ENCODE measurements at places on chromosomes 3 and 15. TPM values are rescaled to one million over a fixed set of nuclear protein-coding genes. Genes with fewer than 3 reads are reported as not detected.

The FSD2 gene
- total RNA-seq: not detected

The SLC12A1 gene
- total RNA-seq: not detected

The ILDR1 gene
- not detected for total RNA-seq

The IMPG2 gene
- 0.99 TPM for total RNA-seq

The B2M gene
- 1,882 TPM for total RNA-seq

The NAA80 gene
- total RNA-seq: 3.6 TPM

The FSIP1 gene
- total RNA-seq: 0.44 TPM

The AEN gene
- total RNA-seq: 37.5 TPM

The TF gene
- total RNA-seq: not detected

The SH2D7 gene
- total RNA-seq: not detected

The IL5RA gene
- total RNA-seq: not detected

The OR5K2 gene
- not detected for total RNA-seq

The PIERCE2 gene
- total RNA-seq: 0.87 TPM

The MYEF2 gene
- total RNA-seq: 5.9 TPM

The NRROS gene
- 5.7 TPM for total RNA-seq

The KLHL40 gene
- not detected for total RNA-seq

The PXK gene
- 13.7 TPM for total RNA-seq
